Suppressor macrophage treated with lipopolysaccharide for 1 hour (primary cell): ENCODE measurements at places on chromosomes 16 and 17.

DNA sequence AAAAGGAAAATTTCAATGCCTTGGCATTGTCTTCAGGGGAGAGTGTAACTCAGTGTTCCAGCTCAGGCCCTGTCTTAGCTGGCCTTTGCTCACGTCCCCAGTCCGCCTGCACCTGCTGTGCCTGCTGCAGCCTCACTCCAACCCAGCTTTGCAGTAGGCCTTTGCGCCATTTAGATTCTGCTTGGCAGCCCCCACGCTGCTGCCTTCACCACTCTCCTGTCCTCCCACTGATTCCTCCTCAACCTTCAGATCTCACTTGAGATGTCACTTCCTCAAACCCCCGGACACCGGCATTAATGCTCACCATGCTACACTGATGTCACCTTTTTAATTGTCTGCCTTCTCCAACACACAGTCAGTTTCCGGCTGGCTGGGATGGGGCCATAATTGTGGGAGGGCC is 166.2 kb downstream of the SHISA9 start:
- DNase-seq, result no peak

DNA sequence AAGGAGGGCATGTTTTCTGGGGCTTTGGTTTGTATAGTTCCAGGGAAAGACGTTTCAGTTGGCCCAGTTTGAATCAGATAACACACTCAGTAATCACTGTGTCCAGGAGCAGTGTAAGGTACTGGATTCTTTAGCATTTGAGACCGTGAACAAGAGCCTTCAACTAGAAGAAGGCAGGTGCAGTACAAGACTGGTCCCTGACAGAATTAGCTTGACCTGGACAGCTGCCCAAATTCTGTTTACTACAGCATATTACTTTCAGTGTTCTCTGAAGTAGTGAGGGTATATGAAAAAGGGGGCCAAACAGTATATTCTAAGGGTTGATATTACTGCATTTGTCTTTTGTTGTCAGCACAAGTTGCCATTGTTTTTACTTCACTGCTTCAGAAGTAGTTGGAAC is 81.3 kb downstream of the COX10 start:
- DNase-seq, result no peak

GRCh38 chr17:17970699-17971430 is 1.3 kb downstream of the TOM1L2 start:
- DNase-seq, result no peak

DNA sequence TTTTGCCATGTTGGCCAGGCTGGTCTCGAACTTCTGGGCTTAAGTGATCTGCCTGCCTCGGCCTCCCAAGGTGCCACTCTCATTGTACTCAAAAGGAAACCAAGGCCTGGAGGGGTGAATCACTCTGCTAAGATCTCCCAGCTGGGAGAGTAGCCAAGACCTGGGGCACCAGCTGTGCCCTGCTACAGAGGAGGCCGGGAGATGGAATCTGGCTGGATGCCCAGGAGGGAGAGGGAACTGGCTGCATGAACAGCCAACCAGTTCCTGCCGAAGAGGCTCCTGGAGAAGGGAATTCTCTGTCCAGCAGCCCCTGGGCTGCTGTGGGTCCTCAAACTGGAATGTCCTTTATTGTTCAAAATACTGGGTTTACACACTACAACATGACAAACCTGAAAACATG is 238.7 kb upstream of the CIBAR2 start:
- DNase-seq, result no peak

DNA sequence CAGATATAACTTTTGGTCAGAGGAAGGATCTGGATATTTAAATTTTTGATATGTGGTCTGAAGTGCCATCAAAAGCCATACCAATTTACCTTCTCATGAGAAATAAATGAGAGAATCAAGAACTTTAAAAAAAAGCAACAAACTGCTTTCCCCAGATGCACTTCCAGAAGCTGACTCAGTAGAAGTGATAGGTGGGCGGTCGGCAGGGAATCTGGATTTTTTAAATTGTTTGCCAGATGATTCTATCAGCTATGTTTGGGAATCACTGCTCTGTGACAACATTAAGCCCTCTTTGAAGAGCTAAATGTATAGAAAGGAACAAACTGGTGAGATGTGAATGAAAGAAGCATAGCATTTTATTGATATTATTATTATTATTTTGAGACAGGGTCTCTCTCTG is 19.2 kb downstream of the CDH3 start:
- no peak for DNase-seq

GRCh38 chr16:57377080-57377841 is 5.0 kb downstream of the CX3CL1 start:
- DNase-seq, result peak; percentile 65

DNA sequence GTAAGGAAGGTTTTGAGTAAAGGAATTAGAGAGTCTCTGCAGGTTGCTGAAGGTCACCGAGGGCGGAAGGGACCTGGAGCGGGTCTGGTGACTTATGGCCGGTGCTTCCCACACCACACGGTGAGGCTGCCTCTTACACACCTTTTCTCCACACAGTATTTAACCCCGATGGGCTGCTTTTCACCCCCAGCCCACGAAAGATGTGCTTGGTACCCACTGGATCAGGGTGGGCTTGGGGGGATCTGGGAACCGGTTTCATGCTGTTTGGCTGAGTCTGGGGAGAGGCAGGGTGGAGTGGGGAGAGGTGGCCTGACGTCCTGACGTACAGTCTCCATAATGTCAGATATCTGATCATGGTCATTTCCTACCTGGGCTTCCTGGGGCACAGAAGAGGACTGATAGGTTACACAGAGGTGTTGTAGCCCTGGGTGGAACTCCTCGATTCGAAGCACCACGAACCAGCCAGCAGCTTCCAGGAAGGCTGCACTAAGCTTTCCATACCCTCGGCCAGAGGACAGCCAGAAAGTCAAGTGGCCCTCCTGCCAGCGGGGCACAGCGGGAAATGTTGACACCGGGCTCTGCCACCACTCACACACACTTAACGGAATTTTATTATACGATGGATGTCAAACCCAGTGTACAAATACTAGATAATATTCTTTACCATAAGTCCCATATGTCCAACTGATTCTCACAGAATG is 34.0 kb downstream of the OR1D5 start:
- no peak for DNase-seq

DNA sequence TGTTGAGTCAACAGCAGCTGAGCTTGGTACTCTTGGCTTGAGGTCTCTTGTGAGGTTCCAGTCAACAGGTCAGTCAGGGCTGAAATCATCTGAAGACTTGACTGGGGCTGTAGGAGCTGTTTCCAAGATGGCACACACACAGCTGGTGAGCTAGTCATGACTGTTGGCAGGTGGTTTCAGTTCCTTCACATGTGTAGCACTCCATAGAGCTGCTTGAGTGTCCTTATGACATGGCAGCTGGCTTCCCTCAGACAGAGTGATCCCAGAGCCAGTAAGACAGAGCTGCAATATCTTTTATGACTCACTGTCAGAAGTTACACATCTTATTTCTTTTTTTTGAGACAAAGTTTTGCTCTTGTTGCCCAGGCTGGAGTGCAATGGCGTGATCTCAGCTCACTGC is 19.5 kb upstream of the GAS7 start:
- peak; percentile 83 for DNase-seq
